A549 treated with RU486 at 1 μM for 4 hours (cell line): ENCODE measurements at places on chromosomes 6 and 20. TPM values are rescaled to one million over a fixed set of nuclear protein-coding genes. Genes with fewer than 3 reads are reported as not detected.

Gene PRELID3B
- 50.6 to 81.4 TPM (median 59.9 TPM) in 5 replicates for total RNA-seq

Gene TNFRSF6B
- 0.46 to 1.2 TPM (median 0.60 TPM) in 5 replicates for total RNA-seq

Gene RPP40
- total RNA-seq = 19.1 to 31.6 TPM (median 25.8 TPM) in 5 replicates

Gene HLA-DQA1
- not detected in 5 replicates for total RNA-seq

Gene SNAP25
- total RNA-seq = 9.3 to 20.3 TPM (median 18.1 TPM) in 5 replicates

Gene NOL4L
- 10.6 to 14.2 TPM (median 12.8 TPM) in 5 replicates for total RNA-seq

Gene SEMG1
- not detected in 5 replicates for total RNA-seq
